ENCODE measurements at places on chromosomes 6 and 20.

DNA sequence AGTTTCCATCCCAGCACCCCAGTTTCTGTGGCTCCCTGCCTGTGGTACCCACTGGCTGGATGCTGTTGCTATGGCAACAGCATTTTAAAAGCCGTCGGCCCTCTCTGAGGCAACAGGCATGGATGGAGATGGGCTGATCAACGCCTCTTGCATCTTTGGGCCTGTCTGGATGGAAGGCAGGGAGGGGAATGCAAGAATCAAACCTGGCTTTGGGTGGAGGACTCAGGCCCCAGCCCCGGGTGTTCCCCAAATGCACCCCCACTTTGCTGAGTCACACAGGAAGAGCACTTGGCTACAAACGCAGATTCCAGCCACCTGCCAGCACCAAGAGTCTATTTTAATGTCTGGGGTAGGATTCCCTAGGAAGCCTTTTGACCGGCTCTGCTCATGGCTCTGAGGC, 45.7 kb upstream of the TGM2 start:
- no peak for DNase-seq

DNA sequence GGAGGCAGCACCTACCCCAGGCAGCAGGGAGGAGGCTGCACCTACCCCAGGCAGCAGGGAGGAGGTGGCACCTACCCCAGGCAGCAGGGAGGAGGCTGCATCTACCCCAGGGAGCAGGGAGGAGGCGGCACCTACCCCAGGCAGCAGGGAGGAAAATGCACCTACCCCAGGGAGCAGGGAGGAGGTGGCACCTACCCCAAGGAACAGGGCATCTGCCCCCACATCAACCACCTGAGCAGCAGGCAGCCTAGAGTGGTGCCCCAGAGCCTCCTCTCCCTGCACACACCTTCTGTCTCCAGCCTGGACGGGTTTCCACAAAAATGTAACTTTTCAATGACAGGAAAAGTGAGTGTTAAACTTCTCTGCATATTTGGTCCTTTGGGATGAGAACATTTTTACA, 10.2 kb downstream of the KCNQ2 start:
- DNase-seq, result no peak

GRCh38 chr6:126914801-126915200, 203.7 kb upstream of the RSPO3 start:
- no peak for DNase-seq

DNA sequence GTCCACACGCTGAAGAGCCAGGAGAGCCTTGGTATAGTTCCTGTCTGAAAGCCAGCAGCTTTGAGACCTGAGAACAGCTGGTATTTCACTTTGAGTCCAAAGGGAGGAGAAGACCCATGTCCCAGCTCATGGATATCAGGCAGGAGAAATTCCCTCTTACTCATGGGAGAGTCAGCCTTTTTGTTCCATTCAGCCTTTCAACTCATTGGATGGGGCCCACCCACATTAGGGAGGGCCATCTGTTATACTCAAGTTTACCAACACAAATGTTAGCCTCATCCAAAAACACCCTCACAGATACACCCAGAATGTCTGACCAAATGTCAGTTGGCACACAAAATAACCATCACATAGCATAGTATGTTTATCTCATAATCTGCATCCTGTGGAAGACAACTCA, 80.1 kb downstream of the GMDS start:
- no peak for DNase-seq

- no peak for DNase-seq
Observed at GRCh38 chr20:25495189-25495824, 87.8 kb downstream of the GINS1 start.

DNA sequence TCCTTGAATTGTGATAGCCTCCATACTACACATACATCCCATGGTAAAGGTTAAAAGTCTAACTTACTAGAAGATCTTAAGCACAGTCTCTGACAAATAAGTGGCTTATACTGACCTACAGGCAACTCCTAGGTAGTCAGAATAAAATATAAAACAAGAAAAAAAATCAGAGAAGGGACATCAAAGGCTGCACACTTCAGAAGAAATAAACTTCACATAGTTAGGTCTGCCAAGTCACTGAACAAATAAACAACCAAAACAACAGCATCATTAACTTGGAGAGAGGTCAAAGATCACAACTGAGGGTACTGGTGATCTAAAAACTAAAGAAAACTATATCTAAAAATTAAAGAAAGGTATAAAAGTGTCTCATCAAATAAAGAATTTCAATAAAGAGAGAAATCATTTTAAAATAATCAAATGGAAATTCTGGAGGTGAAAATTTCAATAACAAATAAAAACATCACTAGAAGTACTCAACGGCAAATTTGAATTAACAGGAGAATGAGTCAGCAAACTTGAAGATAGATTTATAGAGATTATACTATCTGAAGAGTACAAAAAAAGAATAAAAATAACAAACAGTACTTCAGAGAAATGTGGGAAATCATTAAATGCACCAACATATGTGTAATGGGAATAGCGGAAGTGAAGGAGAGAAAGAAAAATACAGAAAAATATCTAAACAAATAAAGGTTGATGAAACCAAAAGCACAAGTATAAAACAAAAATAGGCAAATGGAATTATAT, 88.0 kb upstream of the UST start:
- DNase-seq, result no peak

GRCh38 chr6:55668591-55668990, 89.6 kb upstream of the HMGCLL1 start:
- DNase-seq, result peak; percentile 17

GRCh38 chr6:90297867-90298381, 1.3 kb upstream of the BACH2 start:
- DNase-seq, result no peak

- no peak for DNase-seq
Observed at GRCh38 chr6:14217728-14218518, 100.4 kb downstream of the CD83 start.

DNA sequence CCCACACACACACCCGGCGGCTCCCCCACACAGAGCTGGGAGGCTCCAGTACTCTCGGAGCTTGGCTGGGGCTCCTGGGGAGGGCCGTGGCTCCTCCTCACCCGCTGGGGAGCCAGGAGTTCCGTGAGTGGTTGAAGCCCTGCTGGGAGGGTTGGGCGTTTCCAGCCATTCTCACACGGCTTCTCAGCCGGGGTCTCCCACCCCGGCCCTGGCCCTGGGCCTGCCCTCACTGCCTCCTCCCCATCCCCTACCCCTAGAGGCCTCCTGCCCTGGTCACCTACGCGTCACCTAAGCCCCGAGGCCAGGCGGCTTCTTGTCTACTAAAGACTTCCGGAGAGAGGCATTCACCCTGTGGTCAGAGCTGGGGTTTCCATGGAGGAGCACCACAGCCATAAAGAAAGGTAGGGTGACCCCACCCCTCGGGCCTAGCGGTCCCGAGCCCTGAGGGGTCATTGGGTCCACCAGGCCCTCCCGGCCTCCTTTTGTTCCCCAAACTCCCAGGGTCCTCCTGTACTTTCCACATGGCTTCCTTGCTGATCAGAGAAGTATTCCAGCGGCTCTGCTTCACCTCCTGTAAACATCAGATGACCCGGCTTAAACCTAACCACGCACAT, 99.3 kb downstream of the TTLL2 start:
- no peak for DNase-seq

DNA sequence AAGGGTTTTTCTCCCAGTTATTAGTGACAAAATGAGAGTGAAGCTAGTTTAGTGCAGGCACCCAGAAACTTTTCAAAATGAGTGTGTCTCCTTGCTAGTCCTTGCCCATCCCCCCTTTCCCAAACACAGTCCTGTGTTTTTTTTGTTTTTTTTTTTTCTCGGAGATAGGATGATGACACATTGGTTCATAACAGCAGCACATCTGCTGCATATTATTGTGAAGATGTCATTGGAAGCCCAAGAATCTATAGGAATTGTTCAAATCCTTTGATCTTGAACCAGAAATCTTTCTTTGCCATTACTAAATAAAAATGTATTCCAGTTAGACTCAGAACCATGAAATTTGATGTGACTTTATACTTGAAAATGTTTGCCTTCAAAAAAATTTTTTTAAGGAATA, 162.4 kb downstream of the FRK start:
- no peak for DNase-seq

GRCh38 chr6:37684801-37685200, 12.9 kb downstream of the MDGA1 start:
- DNase-seq, result no peak

DNA sequence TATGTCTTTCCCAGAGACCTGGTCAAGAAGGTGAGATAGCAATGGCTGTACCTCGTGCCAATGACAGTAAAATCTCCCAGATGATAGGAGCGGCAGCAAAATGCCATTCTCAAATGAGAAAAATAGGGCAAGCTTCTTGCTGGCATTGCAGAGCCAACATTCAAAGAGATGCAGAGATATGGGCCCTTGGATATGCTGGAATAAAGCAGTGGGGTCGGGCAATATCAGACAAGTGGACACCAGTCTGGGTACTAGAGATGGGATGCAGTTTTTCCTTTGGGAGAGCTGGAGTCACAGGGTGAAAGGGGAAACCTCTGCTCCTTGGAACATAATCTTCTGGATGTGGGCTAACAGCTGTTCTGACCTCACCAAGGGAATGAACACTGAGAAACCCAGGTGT, 29.0 kb downstream of the GSTA4 start:
- DNase-seq, result no peak

- DNase-seq, result no peak
Observed at GRCh38 chr6:63458480-63459115, 113.7 kb upstream of the LOC128125822 start.

GRCh38 chr6:9131616-9132015, 696.3 kb upstream of the SLC35B3 start:
- peak; percentile 12 for DNase-seq

DNA sequence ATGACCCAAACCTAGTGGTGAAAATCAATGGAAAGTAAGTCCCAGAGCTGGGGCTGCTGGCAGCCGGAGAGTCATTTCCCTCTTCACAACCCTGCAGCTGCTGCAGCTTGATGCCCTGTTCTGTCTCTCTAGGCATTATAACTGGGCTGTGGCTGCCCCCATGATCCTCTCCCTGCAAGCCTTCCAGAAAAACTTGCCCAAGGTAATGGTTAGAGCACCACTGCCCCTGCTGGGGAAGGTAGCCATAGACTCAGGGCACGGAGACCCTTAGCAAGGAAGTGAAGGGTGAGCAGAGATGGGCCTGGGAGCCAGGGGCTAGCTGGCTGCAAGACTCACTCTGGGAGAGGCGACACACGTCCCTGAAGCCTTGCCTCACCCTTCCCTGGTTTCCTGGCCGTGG, 12.0 kb downstream of the LPIN3 start:
- DNase-seq, result peak; percentile 44

DNA sequence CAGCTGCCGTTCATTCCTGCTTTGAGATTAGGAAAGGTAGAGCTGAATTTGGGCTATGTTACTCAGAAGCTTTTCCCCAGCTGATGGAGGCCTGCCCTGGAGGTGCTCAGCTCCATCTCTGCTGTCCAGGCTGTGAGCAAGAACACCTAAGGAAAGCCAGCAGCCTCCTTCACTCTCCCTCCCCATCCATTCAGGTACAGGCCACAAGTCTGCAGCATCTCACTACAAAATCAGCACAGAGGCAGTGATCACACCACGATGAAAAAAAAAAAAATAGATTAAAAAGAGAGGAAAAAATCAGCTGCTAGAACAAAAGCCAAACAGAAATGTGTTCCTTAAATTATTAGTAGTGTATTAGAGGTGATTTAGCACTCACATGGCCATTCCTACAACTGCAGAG, 515.0 kb downstream of the CDH26 start:
- DNase-seq, result no peak

GRCh38 chr6:161104966-161105365, 113.4 kb downstream of the MAP3K4 start:
- no peak for DNase-seq

DNA sequence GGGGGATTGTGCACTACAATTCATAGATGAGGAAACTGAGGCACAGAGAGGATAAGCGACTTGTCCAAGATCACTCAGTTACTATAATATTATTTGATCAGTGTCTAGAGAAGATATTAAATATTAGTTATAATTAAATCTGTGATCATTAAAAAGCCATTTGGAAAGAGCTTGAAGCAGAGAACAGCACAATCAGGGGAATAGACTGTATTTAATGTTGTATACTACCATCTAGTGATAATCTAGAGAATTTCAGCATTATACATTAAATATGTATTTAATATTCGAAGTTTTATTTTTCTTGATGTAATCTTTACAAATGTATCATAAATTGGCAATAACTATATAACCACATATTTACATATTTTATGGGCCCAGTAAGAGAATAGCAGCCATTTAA, 20.1 kb upstream of the MTCL3 start:
- no peak for DNase-seq

DNA sequence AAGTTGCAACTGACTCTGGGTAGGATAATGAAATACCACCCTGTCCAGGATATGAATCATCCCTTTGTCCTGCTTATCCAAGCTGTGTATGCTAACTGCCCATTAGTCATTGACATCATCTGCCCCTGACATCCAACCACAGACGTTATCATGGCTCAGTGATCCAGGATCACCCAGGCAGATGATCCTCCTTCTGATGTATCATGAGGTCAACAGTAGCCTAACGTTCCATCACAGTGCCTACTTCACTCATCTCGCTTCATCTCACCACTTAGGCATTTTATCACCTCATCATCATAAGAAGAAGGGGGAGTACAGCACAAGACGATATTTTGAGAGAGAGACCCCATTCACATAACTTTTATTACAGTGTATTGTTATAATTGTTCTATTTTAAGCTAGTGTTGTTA, 13.4 kb upstream of the BTN3A2 start:
- no peak for DNase-seq

DNA sequence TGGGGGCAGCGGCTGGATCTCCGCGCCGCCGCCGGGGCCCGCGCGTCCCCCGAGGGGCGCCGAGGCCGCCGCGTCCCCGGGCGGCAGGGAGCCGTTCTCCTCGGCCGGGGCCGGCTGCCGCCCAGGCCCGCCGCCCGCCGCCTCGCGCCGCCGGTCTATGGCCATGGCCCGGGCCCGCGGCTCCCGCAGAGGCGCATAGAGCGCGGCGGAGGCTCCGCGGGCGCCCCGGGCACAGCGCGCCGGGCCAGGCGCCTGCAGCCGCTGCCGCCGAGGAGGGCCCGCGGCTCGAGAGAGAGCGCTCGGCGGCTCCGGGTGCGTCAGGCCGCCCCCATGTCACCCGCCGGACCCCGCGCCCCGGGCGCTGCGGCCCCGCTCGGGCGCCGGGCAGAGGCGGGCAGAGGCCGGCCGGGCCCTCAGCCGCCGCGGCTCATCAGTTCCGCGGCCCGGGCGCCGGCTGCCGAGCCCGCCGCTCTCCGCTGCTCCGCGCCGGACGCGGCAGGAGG, 404 bp downstream of the SLC22A23 start:
- no peak for DNase-seq

DNA sequence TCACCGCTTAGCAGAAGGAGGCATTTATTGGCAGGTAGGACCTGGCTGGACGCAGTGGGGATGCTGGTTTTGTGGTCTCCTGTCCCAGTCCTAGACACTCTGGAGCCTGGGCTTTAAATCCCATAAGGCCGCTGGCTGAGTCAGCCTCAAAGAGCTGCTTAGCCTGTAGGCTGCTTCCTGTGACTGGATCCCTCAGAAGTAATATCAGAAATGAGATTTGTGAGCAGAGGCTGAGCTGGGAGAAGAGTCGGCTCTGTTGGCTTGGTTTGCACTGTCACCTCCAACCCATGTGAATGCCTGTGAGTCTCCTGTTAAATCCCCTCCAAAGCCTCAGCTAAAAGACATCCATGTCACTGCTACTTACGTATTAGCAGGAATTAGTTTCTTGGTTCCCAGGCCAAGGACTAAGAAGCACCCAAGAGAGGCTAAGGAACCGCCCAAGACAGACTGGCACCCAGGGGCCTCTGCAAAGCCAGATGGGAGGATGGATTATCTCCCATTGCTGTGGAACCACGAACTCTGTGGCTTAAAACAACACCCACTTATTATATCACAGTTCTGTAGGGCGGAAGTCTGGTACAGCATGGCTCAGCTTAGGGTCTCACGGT, 289.4 kb downstream of the CDC5L start:
- no peak for DNase-seq

GRCh38 chr6:3426927-3427686, 29.7 kb downstream of the SLC22A23 start:
- no peak for DNase-seq
